ENCODE measurements at places on chromosomes 6 and 20.

- DNase-seq, result no peak
Observed at GRCh38 chr6:71965404-71965803, 79.1 kb downstream of the RIMS1 start.

DNA sequence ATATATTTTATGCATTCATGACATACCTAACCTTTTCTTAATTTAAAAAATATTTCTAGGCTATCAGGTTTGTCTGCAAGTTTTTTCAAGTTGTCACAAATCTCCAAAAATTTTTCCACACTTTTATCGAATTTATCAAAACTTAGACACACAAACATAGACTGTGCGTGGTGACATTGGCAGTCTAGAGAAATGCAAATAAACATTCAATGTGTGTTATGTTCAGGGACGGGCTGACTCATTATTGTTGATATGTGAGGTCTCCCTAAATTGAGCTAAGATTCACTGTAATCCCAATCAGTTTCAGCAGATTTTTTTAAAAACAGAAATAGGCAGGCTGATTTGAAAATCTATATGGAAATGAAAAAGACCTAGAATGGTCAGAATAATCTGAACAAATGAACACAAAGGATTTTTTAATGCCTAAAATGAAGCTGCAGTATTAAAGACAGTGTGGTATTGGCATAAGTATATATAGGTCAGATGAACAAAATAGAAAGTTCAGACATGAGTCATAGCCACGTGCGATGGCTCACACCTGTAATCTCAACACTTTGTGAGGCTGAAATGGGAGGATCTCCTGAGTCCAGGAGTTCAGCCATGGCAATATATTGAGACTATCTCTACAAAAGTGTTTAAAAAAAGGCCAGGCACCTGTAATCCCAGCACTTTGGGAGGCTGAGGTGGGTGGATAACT is 19.2 kb downstream of the BLTP3A start:
- DNase-seq, result no peak

- DNase-seq, result no peak
Observed at GRCh38 chr6:69138148-69138547, 503.1 kb downstream of the ADGRB3 start.

DNA sequence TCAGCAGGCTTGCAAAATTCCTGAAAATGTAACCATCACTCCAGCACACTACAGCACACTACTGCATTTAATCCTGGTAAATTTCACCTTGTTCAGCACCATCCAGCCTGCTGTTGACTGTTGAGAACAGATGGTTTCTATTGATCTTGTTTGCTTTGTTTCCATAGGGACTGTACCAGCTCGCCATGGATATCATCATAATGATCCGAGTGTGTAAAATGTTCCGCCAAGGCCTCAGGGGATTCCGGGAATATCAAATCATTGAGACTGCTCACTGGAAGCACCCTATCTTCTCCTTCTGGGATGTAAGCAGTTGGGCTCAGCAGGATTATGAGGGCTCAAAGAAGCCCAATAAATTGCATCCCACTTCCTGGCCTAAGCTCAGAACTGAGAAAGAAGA is 4.1 kb downstream of the CNBD2 start:
- peak; percentile 32 for DNase-seq

DNA sequence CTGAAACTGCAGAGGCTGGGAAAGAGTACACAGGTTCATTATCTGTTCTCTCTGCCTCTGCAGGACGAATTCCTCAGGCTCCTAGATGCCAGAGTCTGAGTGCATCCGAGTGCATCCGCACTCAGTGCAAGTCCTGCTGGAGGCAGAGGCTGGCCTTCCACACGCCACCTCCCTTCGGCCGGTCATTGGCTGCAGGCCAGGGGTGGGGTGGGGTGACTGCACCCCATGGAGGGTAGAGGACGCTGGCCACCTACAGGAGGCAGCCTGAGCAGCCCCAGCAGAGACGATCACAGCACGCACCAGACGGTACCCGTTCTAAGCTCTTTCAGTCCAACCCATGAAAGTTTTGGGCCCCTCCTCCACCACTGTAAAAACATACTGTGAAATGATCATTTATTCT is 11.7 kb downstream of the SFT2D1 start:
- no peak for DNase-seq

Measured in EH (cell line).